ENCODE measurements at places on chromosomes 6 and 20.

DNA sequence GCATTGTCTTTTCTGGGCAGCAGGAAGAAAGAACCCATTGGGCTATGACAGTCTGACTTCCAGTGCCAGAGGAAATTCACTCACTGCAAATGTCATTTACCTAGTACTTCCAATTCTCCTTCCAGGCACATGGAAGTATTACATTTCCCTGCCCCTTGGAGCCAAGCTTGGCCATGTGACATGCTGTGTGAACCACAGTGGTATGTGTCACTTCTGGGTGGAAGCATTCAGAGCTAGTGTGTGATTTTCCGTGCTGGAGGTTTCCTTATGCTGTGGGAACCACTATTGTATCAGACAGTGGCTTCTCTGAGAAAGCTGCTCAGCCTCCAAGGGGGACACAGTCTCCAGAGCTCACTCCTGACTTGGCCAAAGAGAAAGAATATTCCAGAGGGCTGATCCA is 387.6 kb downstream of the CDC5L start:
- no peak for DNase-seq

GRCh38 chr6:31462964-31463870 is 34.7 kb upstream of the MICB start:
- DNase-seq, result peak; percentile 87

DNA sequence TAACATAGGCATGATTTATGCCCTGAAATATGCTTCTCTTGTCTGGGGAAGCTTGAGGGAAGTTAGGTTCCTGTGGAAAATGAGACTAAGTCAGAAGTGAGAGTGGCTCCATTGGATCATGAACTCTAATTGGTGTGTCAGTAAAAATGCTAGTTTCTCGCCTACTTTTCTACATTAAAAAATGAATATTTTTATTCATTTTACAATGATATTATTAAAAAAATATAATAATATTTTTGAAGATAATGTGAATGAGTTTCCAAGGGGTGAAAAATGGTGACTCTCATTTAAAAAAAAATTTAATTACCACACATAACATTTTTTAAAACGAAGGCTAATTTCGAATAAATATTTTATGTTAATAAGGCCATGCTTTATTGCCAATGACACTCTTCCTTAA is 84.2 kb downstream of the HIVEP1 start:
- no peak for DNase-seq

GRCh38 chr6:52649536-52650160 is 21.3 kb upstream of the TMEM14A start:
- DNase-seq, result no peak

GRCh38 chr6:3627501-3627900 is 124.0 kb downstream of the PXDC1 start:
- DNase-seq, result no peak

DNA sequence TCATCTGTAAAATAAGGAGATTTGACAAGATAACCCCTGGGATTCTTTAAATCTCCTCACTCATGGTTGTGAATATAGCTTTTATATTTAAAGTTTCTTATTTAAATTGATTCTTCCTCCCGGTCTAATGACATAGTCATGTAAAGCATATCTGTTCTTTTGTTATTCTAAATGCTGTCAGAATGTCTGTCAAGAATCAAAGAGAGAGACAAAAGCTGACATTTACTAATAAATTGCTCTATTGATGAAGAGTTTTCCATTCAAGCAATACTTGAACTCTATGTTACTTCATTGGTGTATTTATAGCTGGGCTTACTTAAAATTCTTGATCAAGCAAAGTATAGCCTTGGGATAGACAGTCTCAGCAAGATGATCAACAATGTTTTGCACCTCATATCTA is 865.8 kb downstream of the TBC1D32 start:
- no peak for DNase-seq

GRCh38 chr6:70592391-70593117 is 25.8 kb downstream of the SDHAF4 start:
- DNase-seq, result no peak

DNA sequence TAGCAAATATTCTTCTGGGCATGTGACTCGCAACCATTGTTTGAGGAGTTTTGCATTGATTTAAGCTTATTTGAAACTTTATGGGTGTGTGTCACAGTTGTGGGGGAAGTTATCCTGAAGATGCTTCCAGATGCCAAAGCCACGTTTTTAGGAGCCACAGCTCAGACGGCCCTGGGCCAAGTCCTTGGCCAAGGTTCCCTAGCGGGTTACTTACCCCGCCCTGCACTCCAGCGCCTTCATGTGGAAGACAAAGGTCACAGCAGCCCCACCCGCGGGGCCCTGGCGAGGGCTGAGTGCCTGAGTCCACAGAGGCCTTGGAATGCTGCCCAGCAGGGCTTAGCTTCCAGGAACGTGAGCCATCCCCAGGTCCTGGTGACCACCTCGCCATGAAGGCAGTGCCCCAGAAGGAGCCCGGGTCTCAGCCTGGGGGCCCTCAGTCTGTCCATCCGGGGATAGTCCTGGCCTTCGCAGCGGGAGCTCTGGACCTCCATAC is 308.3 kb downstream of the CDH4 start:
- no peak for DNase-seq

- DNase-seq, result no peak
Measured at GRCh38 chr6:16272201-16272600, 33.8 kb downstream of the GMPR start.

DNA sequence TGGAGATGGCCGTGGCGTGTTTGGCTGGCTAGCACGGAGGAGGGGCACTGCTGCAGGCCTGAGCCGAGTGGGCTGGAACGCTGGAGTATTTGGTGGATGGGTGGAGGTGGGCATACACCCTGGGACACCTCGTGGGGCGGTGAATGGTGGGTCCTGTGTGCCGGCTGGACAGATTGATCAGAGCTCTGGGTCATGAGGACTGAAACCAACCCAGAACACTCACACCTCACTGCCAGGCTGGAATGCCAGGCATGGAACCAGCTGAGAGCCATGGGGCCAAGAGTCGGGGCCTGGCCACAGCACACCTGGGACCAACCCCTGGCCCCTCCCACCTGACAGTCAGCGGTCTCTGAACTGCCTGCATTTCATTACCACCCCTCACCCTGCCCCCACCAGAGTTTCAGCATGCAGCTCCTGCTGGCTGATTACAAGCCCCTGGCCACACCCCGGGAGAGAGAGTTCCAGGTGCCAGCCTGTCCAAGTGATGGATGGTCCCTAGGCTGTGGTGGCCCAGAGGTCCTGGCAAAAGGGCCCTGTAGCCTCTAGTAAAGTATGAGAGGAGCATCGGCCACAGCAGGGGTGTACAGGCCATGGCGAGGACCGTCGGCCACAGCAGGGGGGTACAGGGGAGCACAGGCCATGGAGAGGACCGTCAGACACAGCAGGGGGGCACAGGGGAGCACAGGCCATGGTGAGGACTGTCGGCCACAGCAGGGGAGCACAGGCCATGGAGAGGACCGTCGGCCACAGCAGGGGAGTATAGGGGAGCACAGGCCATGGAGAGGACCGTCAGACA is 3.3 kb downstream of the NPBWR2 start:
- no peak for DNase-seq

DNA sequence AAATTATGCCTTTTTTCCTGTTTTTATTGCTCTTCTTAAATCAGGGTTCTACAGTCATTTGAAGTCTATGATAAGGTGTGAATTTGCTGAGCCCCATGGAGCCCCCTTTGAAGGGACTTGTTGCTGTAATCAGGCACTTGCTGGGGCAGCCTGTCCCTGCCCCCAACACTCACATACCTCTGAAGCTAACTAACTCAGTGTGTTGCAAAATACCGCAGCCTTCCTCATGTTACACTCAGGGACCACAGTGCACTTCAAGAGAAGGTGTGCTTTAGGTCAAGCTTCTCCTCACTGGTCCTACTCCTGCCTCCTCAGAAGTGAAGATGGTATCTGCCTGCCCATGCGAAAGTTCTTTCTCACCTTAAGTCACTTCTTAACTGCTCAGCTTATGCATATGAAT is 66.1 kb upstream of the GLP1R start:
- DNase-seq, result no peak

GRCh38 chr6:169868458-169868857 is 117.0 kb downstream of the ERMARD start:
- peak; percentile 16 for DNase-seq

- DNase-seq, result no peak
Measured at GRCh38 chr20:1915725-1916124, 20.5 kb downstream of the SIRPA start.

GRCh38 chr6:132708771-132709170 is 5.1 kb downstream of the VNN1 start:
- no peak for DNase-seq

DNA sequence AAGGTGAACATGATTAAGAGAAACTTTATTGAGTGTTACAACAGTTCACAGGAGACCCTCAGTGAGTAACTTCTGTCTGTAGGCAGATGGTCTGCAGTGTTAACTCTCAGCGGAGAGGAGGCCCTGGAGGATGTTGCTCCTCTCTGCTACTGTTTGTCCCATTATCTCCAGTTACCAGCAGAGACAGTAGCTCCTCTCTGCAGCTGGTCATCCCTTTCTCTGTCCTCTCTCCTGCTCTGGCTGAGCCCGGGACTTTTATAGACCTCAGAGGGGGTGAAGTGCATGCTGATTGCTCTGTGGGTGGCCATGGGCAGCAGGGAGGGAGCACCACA is 5.7 kb downstream of the GTSF1L start:
- DNase-seq, result no peak

- no peak for DNase-seq
Measured at GRCh38 chr6:155259204-155259603, 4.6 kb upstream of the CLDN20 start.

DNA sequence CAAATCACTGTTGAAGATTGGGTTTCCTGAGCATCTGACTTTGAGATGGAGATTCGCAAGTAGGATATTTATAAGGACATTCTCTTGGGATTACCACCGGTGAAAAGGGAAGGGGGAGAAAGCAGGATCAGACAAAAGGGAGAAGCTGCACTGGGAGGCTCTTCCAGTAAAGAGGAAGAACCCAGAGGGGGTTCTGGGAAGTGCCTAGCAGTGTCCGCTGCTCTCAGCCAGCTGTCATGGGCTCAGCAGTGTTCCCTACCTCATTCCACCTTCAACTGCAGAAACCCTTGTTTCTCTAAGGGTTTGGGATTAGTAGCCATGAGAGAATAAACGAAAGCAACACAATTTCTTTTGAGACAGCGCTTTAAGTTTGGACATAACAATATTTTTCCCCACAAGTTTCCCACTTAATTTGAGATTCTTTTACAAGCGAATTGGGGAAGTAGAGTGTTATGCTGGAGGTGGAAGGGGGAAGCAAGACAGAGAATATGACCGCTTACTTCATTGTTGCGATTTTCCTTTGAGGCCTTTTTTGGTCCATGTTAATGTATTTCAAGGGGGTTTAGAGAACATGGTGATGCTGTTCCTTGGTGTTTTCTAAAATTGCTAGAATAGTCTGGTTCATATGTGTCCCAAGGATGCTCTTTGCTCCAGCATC is 154.5 kb upstream of the SCGN start:
- DNase-seq, result no peak

- DNase-seq, result no peak
Measured at GRCh38 chr20:56779452-56780143, 150.5 kb downstream of the TFAP2C start.

All from stimulated activated CD8-positive, alpha-beta memory T cell treated with anti-CD3 and anti-CD28 coated beads, Interleukin-12 subunit alpha, Interleukin-12 subunit beta, amount 100 ng/mL, for 1 hour (primary cell).